ENCODE measurements at places on chromosomes 2 and 18.

- no peak for DNase-seq
Measured at GRCh38 chr2:10161206-10161931, 38.8 kb downstream of the RRM2 start.

DNA sequence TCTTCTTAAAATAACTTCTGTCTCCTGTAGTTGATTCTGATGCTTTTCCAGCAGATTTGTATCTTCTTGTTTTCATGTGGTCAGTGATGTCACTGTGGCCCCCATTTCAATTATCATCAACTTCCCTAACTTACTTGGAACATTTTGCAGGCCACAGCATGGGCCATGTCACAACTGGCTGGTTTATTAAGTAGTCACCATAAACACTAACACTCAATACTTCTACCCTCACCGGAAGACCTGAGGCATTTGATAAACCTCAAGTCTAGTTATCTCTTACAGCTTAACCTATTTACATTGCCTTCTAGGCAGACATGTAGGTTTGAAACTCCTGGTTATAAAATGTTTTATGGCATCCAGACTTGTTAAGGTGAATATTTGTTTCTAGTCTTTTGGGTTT, 37.4 kb upstream of the PROKR1 start:
- DNase-seq = no peak

GRCh38 chr18:26971409-26971808, 105.9 kb upstream of the AQP4 start:
- no peak for DNase-seq

DNA sequence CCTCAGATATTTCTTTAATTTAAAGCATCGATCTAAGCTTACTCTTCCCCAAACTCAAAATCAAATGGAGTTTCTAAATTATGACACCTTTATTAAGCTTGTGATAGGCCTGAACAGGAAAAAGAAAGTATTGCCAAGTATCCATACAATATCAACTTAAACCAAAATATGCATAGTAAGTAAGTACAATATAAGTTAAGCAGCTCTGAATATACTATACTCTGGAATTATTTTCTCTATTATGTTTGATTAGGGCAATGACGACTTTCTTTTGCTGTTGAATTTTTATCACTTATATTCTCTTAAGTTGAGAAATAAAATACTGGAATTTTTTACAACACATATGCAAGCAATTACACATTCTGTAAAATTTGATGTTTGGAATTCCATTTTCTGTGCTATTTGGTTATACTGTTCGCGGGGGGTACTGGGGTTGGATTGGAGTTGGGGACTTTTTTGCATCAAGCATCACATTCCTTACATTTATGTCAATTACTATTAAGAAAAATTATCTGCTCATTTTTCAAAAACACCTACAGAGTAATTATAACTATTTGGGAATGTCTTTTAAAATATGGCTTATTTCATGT, 2.2 kb downstream of the COL5A2 start:
- no peak for DNase-seq

GRCh38 chr2:189268763-189269162, 89.2 kb upstream of the COL5A2 start:
- peak; percentile 37 for DNase-seq

DNA sequence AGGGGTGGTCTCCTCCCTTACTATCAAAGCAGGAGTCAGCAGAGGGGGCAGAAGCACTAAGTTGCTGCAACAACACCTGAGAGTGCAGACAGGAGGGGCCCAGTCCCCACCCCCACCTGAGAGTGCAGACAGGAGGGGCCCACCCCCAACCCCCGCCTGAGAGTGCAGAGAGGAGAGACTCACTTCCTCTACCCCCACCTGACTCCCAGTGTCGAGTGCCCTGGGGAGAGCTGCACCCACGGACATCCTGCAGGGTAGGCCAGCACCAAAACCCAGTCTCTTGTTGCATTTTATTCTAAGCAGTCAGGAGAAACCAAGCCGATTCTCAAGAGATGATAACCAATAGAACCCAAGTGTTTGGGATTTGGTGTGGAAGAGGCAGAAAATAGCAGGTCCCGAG, 78.4 kb downstream of the NAPG start:
- no peak for DNase-seq

- DNase-seq = no peak
Measured at GRCh38 chr2:86029873-86030272, 75.8 kb downstream of the POLR1A start.

- DNase-seq = no peak
Measured at GRCh38 chr2:53544871-53545558, 222.6 kb upstream of the CHAC2 start.

DNA sequence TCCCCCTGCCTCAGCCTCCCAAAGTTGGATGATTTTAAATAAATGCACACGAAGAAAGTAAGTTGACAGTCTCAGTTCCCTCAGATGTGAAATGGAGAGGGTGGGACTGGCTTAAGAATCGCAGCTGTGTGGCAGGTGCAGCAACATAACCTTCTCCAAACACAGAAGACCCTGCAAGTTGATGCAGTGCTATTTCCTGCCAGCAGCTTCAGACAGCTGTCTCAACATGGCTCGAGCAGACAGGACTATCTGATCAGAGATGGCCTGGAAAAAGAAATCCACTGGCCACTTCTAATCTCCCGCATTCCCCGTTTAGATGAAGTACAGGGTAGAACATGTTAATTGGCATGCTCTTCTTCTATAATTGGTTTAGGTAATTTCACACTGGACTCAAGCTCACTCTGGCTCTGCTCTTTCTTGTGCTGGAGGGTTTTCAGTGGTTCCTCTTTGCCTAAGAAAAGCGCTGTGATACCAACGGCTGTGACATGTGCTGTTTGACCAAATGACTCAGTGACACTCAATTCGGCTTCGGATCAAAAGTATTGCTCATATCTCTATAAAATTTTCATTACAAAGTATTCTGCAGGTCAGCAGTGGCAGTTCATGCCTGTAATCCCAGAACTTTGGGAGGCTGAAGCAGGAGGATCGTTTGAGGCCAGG, 40.2 kb downstream of the MYOM1 start:
- no peak for DNase-seq

GRCh38 chr2:236393101-236393500, 128.9 kb upstream of the ASB18 start:
- no peak for DNase-seq

- no peak for DNase-seq
Measured at GRCh38 chr2:190425221-190425866, 17.2 kb downstream of the MFSD6 start.

DNA sequence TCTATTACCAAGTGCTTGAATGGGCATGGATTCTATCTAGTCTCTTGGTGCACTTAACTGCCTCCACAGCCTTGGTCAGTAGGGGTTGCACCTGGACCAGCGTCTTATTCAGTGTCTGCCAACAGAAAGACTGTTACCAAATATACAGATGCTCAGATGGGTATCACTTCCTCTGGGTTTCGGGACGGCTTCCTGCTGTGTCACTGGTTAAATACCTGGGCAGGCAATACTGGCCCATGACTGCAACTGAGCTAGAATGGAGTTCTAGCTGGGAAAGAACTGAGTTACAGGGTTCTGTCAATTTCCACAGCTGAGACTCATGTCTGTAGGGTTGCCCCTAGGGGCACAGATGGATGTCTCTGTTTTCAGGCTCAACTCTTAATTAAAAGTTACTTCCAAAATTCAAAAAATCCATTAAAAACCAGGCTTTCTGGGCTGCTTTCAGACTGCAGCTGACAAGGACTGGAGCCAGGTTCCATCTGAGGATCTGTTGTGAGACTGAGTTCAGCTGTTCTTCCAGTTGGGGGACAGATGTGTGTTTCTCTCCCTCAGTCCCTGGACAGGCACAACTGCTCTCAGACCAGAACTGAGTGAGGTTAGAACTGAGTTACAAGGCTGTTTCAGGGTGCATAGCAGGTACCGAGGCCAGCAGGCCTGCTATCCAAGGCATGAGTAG, 789.6 kb upstream of the SLC8A1 start:
- DNase-seq = no peak

GRCh38 chr2:159936471-159936870, 125.9 kb downstream of the PLA2R1 start:
- DNase-seq = no peak

GRCh38 chr2:10889651-10890215, 22.0 kb upstream of the KCNF1 start:
- DNase-seq = peak; percentile 44

DNA sequence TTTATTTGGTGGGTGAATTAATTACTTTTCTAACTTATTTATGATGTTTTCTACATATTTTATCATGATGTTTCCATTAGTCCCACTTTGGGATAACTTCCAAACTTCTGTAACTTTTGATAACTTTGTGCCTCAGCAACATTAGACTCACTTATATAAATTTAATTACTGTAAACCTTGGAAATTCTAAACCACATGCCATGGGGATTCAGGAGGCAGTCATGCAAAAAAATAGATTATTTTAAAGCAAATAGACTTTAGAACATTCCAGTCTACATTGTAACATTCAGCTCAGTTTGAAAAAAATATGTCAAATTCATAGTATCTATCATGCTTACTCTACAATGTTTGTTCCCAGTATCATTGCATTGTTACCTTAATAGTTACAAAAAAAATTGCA, 728.5 kb upstream of the NRXN1 start:
- no peak for DNase-seq
